MV-4-11 (cell line): ENCODE measurements at places on chromosomes 1 and 21.

GRCh38 chr1:29237852-29238619, 1.7 kb downstream of the PTPRU start:
- peak; percentile 2 for DNase-seq

DNA sequence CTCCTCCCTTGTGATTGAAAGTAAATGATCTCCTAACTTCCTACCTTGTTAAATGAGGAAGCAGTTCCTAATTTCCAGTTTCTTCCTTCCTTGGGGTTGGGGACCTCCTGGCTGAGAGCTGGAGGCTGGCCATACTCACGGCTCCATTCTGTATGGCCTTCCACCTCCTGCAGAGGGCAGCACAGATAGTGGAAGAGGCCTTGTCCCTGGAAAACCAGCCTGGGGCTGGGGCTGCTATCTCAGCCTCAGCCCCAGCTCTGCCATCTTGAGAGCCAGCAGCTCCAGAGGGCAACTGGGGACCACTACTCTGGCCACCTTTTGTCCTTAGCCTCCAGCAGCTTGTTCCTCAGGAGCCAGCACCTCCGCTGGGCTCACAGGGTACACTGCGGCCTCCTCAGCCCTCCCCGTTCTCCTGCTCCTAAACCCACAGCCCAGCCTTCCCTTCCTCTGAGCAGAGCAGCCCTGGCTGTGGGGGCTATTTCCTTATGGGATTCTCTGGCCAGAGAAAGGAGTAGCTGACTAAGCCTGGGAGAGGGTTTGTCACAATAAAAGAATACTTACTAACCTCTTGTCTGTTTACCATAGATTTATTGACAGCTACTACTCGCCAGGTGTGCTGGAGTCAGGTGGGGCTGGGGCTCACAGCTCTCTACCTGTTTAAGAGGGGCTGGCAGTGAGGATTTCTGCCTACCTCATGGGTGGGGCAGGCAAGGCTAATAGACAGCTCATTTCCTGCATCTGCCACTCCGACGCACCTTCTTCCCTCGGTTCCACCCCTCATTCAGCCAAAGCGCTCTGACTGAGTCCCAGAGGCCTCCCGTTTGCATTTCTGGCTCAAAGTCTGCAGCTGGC, 6.3 kb downstream of the TMEM234 start:
- DNase-seq = peak; percentile 49

DNA sequence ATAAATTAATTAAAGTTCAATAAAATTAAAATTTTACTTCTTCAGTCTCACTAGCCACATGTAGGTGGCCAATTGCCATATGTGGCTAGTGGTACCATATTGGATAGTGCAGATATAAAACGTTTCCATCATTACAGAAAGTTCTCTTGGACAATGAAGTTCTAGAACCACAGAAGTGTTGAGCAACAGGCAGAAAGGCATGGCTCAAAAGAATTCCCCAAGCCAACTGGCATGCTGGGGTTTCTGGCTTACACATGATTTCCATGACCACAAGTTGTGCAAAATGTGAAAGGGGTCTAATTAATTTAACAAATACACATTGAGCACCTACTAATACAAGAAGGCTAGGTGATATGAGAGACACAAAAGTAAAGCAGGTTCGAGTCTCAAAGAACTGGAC, 72.2 kb upstream of the CDC42BPA start:
- DNase-seq = peak; percentile 10

DNA sequence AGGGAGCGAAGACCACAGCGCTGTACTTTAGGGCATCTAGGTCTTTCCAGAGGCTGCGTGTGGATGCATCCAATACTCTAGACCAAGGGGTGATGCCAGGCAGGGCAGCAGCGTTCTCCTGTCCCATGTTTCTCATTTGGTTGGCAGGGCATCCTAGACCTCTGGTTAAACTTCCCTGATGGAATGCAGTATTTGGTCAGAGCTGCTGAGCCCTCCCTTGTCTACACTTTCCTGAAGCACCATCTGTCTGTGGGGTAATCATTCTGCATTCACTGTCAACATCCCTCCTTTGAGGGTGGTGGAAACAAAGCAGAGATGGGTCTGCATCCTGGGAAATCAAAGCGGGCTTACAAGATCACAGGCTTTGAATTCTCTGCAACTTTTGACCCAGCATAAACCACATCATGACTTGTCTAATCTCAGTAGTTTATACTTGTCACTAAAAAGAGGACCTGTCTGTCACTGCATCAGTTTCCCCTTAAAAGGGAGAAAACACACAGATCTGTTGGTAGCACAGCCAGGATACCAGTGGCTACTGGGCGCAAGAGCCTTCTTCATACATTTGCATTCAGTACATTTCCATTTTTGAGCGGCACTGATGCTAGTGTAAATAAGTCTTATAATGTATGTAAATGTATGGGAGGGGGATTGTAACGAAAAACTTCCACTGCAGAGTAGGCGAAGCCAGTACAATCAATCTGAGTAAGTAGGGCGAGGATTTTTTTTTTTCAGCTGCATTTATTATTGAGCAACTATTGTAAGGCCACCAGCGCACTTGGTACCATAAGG, 106.3 kb downstream of the GALNT2 start:
- no peak for DNase-seq

GRCh38 chr1:162235241-162235800, 141.3 kb downstream of the SPATA46 start:
- DNase-seq = peak; percentile 72

DNA sequence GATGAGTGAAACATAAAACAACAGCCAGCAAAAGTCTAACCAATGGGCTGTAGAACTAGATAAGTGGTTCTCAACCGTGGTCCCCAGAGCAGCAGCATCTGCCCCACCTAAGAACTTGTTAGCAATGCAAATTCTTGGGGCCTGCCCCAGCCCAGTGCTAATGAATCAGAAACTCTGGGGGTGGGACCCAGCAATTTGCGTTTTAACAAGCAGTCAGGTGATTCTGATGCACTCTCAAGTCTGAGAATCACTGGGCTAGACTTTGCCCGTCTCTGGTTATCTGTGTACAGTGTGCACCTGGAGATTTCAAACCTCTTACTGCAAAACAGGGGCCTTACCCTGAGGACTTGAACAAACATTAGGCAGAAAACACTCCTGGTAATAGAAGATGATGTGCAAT, 66.5 kb downstream of the PLXNA2 start:
- no peak for DNase-seq

- DNase-seq = no peak
Observed at GRCh38 chr21:45833414-45833813, 148.2 kb upstream of the COL6A1 start.

GRCh38 chr1:30770150-30770549, 12.6 kb upstream of the LAPTM5 start:
- DNase-seq = no peak

DNA sequence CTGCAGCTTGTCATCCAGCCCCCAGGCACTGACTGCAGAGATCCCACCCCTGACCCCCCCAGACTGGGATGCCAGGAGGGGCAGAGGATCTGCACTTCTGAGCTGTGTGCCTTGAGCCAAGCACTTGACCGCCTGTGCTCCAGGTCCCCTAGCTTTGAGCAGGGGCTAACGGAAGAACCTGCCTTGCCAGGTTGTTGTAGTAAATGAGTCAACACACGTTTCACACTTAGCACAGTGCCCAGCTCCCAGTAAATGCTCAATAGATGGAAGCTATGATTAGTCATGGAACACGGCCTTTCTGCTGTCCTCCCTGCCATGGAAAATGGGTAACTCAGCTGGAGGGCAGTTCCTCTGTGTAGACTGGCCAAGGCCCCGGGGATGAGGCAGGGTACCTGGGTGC, 24.1 kb downstream of the IFFO2 start:
- DNase-seq = no peak

- DNase-seq = no peak
Observed at GRCh38 chr1:32696041-32696440, 6.5 kb downstream of the SYNC start.

DNA sequence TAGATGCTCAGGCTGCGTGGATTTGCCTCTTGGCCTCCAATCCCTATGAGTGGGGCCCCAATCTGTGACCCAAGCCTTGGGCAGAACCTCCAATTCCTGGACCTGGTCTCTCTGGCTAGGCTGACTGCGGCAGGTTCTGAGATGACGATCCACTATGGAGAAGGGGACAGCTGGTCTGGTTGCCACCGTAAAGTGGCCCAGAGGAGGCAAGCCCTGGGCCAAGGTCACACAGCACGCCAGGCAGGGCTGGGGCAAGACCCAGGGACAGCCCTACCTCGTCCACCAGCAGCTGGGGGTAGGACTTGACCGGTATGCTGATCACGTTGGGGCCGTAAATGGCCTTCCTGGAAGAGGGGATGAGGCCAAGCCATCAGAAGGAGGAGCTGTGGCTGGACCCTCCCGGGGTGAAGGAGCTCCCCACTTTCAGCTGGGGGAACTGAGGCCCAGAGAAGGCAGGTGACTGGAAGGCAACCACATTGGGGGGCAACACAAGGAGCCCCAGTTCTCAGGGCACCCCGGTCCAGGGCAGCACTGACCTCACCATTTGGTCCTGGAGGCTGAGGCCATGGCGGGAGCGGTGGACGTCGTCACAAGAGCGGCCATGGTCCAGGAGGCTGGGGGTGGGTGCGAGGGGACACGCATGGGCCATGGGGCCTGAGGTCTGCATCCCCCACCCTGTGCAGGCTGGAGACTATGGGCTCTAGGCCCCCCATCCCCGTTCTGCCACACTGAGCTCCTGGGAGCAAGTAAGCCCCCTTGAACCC, 9.8 kb downstream of the ATP13A2 start:
- no peak for DNase-seq

DNA sequence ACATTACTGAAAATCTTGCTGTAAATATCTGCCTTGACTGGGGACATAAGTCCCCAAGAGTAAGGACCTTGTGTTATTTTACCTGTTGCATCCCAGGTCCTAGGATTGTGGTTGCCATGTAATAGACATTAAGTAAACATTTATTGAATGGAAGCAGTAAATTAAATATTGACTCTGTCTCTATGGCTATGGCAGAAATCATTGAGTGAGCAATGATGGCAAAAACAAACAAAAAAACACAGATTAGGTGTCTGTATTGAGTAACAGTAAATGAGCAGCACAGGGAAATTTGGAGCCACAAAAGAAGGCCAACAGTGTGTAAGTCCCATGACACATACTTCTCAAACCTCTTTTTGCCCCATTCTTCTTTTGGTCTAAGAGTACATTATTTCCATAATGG, 240.4 kb downstream of the NFIA start:
- DNase-seq = no peak

- DNase-seq = no peak
Observed at GRCh38 chr1:226838456-226838855, 32.0 kb upstream of the PSEN2 start.

DNA sequence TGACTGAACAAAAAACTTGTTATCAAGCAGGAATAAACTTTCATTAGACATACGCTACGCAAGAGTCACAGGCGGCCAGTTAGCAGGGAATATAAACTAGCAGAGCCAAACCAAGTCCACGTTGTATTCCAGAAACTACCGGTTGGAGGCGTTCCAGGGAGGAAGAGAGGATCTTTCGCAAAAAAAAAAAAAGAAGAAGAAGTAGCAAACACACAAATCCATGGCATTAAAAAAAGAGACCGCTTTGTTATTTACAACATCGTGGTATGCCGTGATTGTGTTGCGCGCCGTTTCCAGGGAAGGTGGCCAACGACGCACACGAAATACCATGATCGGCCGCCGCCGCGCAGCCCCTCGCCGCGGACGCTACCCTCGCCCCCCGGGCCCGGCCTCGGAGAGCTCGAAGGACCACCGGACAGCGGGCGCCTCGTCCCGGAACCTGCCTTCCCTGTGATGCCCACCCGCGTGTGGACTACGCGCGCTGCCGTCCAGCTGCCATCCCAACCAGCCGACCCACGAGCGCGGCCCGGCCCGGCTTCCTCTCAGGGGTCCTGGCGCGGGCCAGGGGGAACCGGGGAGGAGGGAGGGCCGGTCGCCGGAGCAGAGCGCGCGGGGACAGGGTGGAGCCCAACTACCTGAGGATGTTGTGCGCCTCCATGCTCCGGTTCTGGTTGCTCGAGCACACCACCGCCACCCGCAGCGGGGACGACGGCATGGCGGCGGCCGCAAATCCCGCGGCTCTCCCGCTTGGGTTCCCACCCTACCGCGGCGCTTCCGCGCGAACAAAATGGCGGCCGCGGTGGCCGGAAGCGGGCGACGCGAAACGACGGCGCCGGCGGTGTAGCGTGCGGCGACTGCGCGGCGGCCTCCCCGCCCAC, 581 bp downstream of the SSU72 start:
- peak; percentile 67 for DNase-seq

- no peak for DNase-seq
Observed at GRCh38 chr1:204366759-204367158, 7.0 kb upstream of the PLEKHA6 start.

DNA sequence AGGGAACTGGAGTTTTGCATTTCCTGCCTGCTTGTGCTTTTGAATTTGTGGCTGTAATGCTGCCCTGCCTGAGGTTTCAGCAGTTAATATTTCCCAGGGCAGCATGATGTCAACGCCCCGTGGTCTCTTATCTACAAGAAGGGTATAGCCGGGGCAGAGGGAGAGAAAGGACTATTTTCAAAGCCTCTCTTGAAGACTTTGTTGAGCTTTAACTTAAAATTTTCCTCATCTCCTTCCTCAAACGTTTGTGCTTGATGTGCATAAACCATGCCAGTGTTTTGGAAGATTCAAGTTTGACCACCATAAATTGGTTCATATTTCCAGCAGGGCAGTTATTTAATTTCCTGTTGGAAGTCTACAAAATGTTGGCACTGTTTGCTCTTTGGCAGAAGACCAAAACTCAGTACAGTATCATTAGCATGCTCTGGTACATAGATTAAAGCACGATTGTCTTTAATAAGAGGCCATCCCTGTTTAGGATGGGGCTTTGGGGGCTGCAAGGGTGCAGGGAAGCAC, 43.4 kb downstream of the ROR1 start:
- peak; percentile 11 for DNase-seq

DNA sequence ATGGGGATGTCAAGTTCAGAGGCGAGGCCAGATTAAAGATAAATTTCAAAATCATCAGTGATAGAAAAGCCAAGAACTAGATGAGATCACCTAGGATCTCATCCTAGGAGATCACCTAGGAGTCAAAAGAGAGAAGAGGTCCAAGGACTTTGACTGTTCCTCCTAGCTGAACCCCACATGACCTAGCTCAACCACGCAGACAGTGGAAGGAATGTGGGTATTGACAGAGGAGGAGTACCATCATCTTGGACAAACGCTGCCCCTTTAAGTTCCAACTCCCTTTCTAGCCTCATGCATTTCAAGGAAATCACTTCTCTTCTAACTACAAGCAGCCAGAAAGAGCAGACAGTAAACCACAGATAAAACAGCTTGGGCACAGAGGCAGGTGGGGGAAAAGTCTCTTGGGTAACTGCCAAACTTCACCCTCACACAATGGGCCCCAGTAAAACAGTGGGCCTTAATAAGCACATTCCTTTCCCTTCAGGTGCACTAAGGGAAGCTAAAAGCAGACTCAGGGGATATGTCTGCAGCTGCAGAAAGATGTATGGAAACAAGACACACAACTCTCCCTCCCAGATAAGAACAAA, 12.5 kb upstream of the FAM76A start:
- DNase-seq = no peak

DNA sequence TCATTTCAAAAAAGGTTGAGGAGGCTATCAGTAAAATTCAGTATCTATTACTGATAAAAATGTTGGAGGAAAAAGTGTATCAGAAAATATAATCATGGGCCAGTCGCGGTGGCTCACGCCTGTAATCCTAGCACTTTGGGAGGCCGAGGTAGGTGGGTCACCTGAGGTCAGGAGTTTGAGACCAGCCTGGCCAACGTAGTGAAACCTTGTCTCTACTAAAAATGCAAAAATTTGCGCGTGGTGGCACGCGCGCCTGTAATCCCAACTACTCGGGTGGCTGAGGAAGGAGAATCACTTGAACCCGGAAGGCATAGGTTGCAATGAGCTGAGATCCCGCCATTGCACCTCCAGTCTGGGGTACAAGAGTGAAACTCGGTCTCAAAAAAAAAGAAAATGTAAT, 5.3 kb upstream of the ATP1A4 start:
- DNase-seq = no peak
